Cerebellum (tissue), 4 donors: ENCODE measurements at places on chromosomes 13 and 19. TPM values are rescaled to one million over a fixed set of nuclear protein-coding genes. Genes with fewer than 3 reads are reported as not detected.

LILRB5 gene
- 1.2 TPM for total RNA-seq

SBK2 gene
- total RNA-seq: not detected

ANKRD24 gene
- total RNA-seq: 1.7 TPM

ZNF677 gene
- 39.1 TPM for total RNA-seq

SULT2A1 gene
- total RNA-seq: not detected

PRODH2 gene
- total RNA-seq: 0.09 TPM
